ENCODE measurements at places on chromosomes 11 and 22. TPM values are rescaled to one million over a fixed set of nuclear protein-coding genes. Genes with fewer than 3 reads are reported as not detected.
A peak's percentile ranks its signal among the peaks of the same experiment; 100 is the strongest.

The ART1 gene
- total RNA-seq: not detected

The OR8A1 gene
- not detected for total RNA-seq

The ADM gene
- total RNA-seq: 4.6 TPM

The CCDC157 gene
- total RNA-seq: 3.2 TPM

The SAA4 gene
- total RNA-seq: not detected

The OR6T1 gene
- total RNA-seq: not detected

- no peaks in the 10 kb centered on the region for H3K4me1 ChIP-seq
- H3K27me3 ChIP-seq: peaks cover 10% of the 10 kb centered on the region
- no peak overlapping the region for H3K27ac ChIP-seq
- H3K36me3 ChIP-seq: no peaks in the 10 kb centered on the region
Observed at GRCh38 chr22:27388090-27388600, 413.4 kb downstream of the MN1 start.

- H3K4me1 ChIP-seq: peaks cover 83% of the 10 kb centered on the region
- H3K27me3 ChIP-seq: peaks cover under 1% of the 10 kb centered on the region
- H3K36me3 ChIP-seq: peaks cover 8% of the 10 kb centered on the region
- peak; percentile 56 for DNase-seq
Observed at GRCh38 chr11:129639300-129639699, 176.3 kb upstream of the TMEM45B start.

GRCh38 chr11:41306431-41306830 lies 153.0 kb downstream of the LRRC4C start:
- H3K36me3 ChIP-seq: peaks cover 3% of the 10 kb centered on the region
- H3K4me3 ChIP-seq: no peak overlapping the region
- H3K27me3 ChIP-seq: no peaks in the 10 kb centered on the region
- DNase-seq: no peak

DNA sequence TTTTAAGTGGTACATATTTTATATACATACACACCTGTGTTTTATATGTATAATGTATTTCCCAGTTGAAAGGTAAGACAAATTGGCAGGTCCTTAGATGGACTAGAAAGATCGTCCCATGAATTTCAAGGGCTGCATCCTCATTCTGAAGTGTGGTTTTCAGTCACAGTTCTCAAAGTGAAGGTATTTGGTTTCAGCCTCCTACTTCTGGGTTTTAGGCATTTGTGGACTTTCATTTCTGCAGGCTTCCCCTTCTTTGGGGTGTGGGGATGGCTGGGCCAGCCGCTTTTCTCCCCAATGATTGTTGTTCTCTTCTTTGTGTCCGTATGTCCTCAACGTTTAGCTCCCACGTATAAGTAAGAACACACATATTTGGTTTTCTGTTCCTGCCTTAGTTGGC lies 10.0 kb downstream of the DCPS start:
- H3K4me1 ChIP-seq: peaks cover 26% of the 10 kb centered on the region
- no peaks in the 10 kb centered on the region for H3K27me3 ChIP-seq
- DNase-seq: no peak
- peaks cover 8% of the 10 kb centered on the region for H3K36me3 ChIP-seq

DNA sequence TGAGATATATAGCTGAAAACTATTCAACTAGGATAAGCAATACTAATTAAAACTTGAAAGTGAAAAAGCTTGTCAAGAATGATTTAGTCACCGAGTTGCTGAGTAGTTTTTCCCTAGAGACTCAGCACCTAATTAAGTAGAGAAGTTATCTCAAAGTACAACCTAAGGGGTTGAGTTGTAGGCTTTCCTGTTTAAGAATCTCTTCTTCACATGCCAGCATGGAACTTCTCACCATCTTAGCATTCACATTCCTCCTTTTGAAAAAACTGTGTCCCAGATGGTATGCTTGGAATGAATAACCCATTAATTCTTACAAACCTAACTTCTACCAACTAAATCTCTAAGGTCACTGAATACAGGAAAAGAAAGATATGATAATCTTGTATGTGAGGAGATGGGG lies 303.3 kb upstream of the ZC3H12C start:
- H3K36me3 ChIP-seq: no peaks in the 10 kb centered on the region
- DNase-seq: no peak
- H3K27ac ChIP-seq: no peak overlapping the region

DNA sequence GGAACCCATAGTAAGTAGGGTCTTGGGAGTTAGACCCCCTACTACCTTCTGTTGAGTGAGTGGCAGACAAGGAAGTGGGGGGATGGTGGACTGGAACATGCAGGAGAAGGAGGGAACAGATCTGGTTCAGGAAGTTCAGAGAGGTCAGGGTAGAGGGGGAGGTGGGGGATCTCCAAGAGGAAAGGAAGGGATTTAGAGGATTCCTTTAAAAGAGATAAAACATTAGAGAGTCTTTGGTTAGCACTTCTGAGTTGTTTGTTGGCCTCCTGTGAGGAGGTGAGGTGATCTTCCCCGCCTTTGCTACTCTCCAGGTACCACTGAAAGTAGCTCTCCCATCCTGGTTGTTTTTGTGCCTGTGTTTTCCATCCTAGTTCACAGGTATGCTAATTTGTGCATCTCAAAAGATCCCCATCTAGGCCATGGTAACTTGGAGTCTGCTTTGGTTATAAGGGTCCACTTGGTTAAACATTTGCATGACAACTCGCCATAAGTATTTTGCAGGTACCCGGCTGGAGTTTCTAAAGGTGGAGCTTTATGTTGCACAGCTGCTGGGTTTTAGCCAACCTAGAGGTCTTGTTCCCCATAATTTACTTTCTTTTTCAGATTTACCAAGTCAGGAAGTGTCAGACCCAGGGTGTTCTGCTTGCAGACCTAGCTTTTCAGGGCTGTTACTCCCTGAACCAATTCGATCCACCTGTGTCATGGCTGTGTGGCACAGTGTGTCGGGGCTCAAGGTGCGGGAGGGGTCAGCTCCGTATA lies 79.3 kb upstream of the SORL1 start:
- peaks cover 71% of the 10 kb centered on the region for H3K4me1 ChIP-seq
- no peaks in the 10 kb centered on the region for H3K27me3 ChIP-seq

DNA sequence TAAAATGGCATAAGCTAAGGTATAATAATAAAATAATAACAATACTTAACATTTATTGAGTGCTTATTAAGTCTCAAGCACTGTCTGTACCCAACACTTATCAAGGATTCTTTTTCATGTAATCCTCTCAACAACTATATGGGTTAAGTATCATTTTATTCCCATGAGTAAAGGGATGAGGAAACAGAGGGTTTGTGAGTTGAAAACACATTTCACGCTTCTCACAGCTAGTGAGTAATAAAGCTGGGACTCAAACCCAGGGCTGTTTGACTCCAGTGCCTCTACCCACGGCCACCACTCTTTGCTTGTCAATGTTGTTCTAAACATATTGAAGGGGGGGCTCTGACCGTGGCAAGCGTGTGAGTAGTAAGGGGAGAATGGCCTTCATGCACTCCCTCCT lies 8.7 kb downstream of the CD3E start:
- no peak for DNase-seq
- H3K27ac ChIP-seq: no peak overlapping the region
- no peak overlapping the region for H3K4me3 ChIP-seq
- H3K4me1 ChIP-seq: peaks cover 89% of the 10 kb centered on the region

DNA sequence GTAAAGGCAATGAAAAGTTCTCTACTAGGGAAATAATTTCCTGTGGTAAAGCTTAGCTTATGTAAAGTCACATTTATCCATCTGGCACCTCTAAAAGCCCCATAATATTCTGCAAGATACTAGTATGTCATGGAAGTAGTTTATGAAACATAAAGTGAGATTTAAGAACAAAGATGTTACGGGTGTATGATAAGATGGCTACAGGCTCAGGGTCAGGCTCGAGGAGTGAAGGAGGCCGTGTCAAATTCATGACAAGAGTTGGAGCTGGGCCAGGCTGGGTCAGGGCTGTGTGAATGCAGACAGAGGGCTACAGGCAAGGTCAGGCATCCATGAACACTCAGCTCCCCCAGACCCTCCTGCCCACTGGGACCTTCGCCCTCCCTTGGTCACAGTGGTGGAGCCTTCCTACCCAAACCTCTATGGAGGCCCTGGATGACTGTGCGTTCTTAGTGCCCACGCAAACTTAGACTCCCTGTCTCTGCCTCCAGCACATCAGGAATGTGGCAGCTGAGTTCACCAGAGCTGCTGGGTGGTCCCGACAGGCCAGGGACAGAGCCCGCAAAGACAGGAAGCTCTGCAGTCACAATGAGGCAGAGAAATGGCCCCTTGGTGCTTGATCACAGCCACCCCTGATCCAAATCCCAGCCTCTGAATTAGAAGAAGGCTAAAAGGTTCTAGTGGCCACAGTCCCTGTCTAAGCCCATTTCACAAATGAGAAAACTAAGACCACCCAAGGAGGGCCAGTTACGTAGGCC lies 14.8 kb downstream of the IGLL5 start:
- H3K4me3 ChIP-seq: no peak overlapping the region
- no peaks in the 10 kb centered on the region for H3K4me1 ChIP-seq
- DNase-seq: no peak
- no peaks in the 10 kb centered on the region for H3K36me3 ChIP-seq
- no peak overlapping the region for H3K27ac ChIP-seq
- peaks cover 6% of the 10 kb centered on the region for H3K27me3 ChIP-seq

GRCh38 chr22:46007003-46007847 lies 30.3 kb upstream of the WNT7B start:
- H3K27me3 ChIP-seq: no peaks in the 10 kb centered on the region
- no peaks in the 10 kb centered on the region for H3K36me3 ChIP-seq
- no peak overlapping the region for H3K4me3 ChIP-seq
- no peak overlapping the region for H3K27ac ChIP-seq
- no peak for DNase-seq

GRCh38 chr22:26665813-26666231 lies 8.4 kb downstream of the MIAT start:
- peak overlapping the region; percentile 85 for H3K27ac ChIP-seq
- no peak for DNase-seq
- peaks cover 3% of the 10 kb centered on the region for H3K36me3 ChIP-seq
- peak overlapping the region; percentile 65 for H3K4me3 ChIP-seq

- H3K4me1 ChIP-seq: peaks cover 13% of the 10 kb centered on the region
- H3K36me3 ChIP-seq: peaks cover 11% of the 10 kb centered on the region
- no peak overlapping the region for H3K27ac ChIP-seq
- no peak overlapping the region for H3K4me3 ChIP-seq
- no peaks in the 10 kb centered on the region for H3K27me3 ChIP-seq
Observed at GRCh38 chr11:9144828-9145227, 53.4 kb upstream of the SCUBE2 start.

- H3K4me3 ChIP-seq: no peak overlapping the region
- no peak overlapping the region for H3K27ac ChIP-seq
- no peaks in the 10 kb centered on the region for H3K4me1 ChIP-seq
- peaks cover 23% of the 10 kb centered on the region for H3K36me3 ChIP-seq
- DNase-seq: peak; percentile 24
- no peaks in the 10 kb centered on the region for H3K27me3 ChIP-seq
Observed at GRCh38 chr11:88231894-88232482, 56.7 kb upstream of the RAB38 start.

GRCh38 chr11:69893631-69894030 lies 74.4 kb upstream of the FGF3 start:
- H3K4me1 ChIP-seq: no peaks in the 10 kb centered on the region
- H3K27me3 ChIP-seq: peaks cover 25% of the 10 kb centered on the region
- H3K27ac ChIP-seq: no peak overlapping the region
- DNase-seq: no peak
- H3K36me3 ChIP-seq: no peaks in the 10 kb centered on the region

DNA sequence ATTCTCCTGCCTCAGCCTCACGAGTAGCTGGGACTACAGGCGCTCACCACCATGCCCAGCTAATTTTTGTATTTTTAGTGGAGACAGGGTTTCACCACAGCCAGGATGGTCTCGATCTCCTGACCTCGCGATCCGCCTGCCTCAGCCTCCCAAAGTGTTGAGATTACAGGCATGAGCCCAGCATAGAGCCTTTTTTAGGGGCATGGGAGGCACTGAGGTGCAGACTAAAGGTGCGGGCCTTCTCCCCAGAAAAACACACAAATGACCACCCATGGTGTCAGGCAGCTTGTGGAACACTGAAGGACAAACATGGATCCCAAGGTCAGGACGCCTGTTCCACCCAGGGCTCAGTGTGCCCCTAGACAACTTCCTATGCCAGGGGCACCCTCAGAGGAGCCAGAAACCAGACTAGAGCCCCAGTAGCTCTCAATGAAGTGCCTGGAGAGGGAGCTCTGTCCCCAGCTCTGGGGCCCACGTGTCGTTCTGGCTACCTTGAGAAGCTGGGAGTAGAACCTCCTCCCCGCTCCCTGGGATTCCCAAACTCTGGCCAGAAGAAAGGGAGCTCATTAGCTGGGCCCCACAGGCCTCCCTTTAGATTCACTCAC lies 21.2 kb upstream of the CD5 start:
- peak overlapping the region; percentile 83 for H3K4me3 ChIP-seq
- no peak for DNase-seq
- H3K4me1 ChIP-seq: peaks cover 80% of the 10 kb centered on the region
- peak overlapping the region; percentile 76 for H3K27ac ChIP-seq
- peaks cover 9% of the 10 kb centered on the region for H3K36me3 ChIP-seq
- no peaks in the 10 kb centered on the region for H3K27me3 ChIP-seq

- H3K27me3 ChIP-seq: no peaks in the 10 kb centered on the region
- H3K4me3 ChIP-seq: no peak overlapping the region
- H3K36me3 ChIP-seq: peaks cover 10% of the 10 kb centered on the region
- peaks cover 35% of the 10 kb centered on the region for H3K4me1 ChIP-seq
- DNase-seq: no peak
Observed at GRCh38 chr11:128210148-128210940, 377.0 kb downstream of the ETS1 start.

DNA sequence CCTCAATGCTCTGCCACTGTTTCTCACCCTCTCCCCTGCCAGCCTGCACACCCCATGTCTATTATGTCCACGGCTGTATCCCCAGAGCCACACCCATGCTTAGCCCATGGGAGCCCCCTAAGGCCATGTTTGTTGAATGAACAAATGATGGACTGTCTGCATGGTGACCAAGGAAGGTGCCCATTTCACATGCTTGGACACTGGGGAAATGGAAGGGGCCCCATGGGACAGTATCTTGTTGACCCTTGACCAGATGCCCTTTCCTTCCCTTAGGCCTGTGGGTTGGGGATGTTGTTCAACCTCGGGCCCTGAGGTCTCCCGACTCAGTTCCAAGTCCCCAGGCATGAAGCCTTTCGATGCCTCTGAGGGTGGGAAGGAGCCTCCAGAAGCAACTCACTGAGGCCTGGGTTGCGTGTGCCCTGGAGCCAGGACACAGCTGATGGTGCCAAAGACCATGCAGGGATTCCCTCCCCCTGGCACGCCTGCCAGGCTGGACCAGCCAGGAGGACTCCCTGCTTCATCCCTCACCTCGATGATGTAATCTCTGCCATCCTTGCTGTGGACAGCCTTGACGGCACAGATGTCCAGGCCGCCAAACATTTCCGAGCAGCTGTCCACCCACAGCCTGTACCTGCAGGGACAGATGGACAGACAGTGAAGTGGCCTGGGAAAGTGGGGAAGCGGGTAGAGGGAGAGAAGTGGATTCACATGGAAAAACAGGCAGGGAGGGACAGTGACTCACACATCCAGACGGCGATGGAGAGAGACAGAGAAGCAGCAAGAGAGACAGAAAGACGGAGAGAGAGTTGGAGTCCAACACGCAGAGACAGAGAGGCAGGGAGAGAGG lies 58.9 kb downstream of the FBXO7 start:
- no peaks in the 10 kb centered on the region for H3K4me1 ChIP-seq
- no peaks in the 10 kb centered on the region for H3K36me3 ChIP-seq
- H3K27ac ChIP-seq: no peak overlapping the region

- no peak for DNase-seq
- no peak overlapping the region for H3K27ac ChIP-seq
- no peaks in the 10 kb centered on the region for H3K36me3 ChIP-seq
- no peaks in the 10 kb centered on the region for H3K4me1 ChIP-seq
Observed at GRCh38 chr11:34548278-34548677, 34.7 kb upstream of the ELF5 start.

All from activated T-cell treated with anti-CD3 and anti-CD28 coated beads, Interleukin-2, amount 50 U/mL, for 72 hours (primary cell).